Panc1 (cell line): ENCODE measurements at places on chromosomes 13 and 19.

DNA sequence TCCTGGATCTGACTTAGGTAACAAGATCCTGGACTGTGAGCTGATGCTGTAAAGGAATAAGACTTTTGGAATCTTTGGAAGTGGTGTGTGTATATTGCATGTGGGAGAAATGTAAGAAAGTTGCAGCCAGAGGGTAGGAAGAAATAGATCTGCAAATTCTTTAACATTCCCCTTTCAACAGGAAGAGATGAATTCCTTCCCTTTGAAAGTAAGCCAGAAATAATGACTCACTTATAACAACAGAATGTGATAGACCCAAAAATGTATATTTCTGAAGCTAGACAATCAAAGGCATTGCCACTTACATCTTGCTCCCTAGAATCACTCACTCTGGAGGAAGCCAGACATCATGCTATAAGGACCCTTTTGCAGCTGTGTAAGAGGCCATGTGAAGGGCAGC, 9.8 kb upstream of the SIAH3 start:
- no peak for DNase-seq

- DNase-seq = peak; percentile 18
These were observed 845.3 kb downstream of the DIAPH3 start for GRCh38 chr13:59318320-59318930.

DNA sequence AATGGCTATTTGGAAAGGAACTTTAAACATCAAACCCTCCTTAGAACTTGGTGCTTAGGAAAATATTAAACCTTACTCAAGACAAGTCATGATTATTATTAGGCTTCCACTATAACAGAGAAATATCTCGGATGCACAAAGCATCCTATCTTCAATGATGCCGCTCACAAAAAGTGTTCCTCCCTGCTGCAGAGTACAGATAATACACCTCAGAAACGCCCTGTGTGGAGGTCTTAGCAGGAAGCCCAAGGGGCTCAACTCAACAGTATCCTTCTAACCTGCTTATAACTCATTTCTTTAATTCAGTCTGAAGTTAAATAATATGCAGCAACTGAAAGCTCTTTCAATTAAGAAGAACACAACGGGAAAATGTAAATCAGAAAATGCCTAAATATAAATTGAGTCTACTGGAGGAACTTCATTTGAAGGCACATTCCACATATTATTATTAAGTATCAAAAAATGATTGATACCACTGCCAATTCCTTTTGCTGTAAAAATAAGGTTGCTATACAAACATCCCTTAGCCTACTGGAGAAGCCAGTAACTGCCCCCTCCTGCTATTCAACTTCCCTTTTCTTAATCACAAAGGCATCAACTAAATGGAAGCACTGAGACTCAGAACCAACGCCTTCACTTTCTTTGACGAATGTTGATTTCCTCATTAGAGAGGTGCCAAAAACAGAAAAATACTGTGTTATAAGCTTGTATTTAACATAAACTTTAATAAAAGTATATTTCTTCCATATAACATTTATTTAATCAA, 12.0 kb downstream of the ELF1 start:
- no peak for DNase-seq

GRCh38 chr19:48719263-48720171, at the start of gene MAMSTR:
TSS of gene MAMSTR (minus strand) at chr19:48719725. CDS start at chr19:48719031, 694 bp downstream.
- no peak for DNase-seq

DNA sequence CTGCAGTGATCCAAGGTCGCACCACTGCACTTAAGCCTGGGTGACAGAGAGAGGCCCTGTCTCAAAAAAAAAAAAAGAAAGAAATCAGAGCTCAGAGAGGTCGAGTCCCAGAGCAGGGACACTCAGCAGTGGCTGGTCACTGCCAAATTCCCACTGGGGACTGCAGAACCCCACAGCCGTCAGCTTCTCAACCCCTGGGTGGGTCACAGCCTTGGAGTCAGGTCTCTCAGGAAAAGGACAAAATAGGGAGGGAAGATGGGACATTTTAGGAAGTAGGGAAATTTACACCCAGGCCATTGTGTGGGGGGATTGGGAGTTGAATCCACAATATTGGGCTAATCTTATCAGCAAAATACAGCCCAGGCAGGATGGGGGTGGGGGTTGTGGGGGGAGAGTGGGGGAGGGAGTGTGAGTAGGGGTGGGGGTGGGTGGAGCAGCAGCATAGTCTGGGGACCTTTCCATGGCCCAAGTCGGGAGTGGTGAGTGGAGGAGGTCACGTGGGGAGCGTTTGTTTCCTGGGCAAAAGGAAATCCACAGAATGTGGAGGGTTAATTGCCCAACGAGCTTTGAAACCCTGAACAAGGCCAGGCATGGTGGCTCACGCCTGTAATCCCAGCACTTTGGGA, 5.0 kb upstream of the CCDC194 start:
- DNase-seq = no peak

DNA sequence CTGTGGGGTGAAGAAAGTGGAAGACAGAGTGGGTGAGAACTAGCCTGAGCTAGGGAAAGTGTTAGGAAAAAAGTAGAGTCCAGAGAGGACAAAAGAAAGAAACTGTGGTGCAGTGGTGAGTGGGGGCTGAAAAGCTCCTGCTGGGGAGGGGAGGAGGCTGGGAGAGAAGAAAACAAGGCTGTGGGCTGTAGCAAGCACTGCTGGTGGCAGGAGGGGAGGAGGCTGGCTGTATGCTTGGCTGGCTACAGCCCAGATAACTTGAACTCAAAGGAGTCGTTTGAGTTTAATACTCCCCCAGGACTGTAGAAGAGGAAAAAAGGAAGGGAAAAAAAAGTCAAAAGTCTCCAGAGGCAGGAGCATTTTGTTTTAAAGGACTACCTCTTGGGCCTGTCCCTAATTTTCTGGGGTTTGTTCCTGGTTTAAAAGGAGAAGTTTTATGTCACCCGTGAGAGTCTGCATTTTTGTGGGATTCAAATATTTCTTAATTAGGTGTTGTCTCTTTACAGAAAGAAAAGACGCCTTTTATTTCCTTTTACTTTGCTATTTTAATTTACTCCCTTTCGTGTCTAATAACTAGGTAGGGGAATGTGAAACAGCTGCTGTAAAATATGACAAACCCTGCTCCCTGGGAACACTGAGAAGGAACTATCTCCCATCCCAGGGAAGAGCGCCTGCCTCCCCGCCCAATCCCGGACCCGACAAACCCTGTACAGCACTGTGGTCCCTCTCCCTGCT, 21.7 kb downstream of the ZIC5 start:
- DNase-seq = no peak

GRCh38 chr13:94093652-94094315, 385.7 kb downstream of the DCT start:
- no peak for DNase-seq

- DNase-seq = no peak
These were observed 202.0 kb downstream of the KATNAL1 start for GRCh38 chr13:30105381-30105780.

- DNase-seq = no peak
These were observed 21.1 kb downstream of the ARL11 start for GRCh38 chr13:49649244-49649962.

- DNase-seq = no peak
These were observed 3.1 kb downstream of the ANKRD24 start for GRCh38 chr19:4185413-4186086.

- DNase-seq = no peak
These were observed 39.1 kb upstream of the SIN3B start for GRCh38 chr19:16790051-16790450.

DNA sequence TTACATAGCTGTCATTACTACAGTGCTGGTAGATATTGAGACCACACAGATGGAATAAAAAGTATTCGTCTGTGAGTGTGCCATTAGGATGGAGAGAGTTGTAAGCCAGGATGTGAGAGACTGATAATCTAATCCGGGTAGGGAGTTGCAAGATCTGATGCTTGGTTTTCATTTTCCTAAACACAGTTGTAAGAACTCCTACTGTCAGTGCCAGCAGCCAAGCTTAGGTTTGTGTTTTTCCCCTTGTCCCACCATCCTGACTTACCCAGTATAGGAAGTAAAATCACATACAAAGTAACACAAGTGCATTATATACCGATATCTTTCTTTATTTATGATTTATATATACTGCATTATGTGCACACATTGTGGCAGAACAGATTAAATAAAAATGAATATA, 726.4 kb upstream of the PCDH20 start:
- no peak for DNase-seq

DNA sequence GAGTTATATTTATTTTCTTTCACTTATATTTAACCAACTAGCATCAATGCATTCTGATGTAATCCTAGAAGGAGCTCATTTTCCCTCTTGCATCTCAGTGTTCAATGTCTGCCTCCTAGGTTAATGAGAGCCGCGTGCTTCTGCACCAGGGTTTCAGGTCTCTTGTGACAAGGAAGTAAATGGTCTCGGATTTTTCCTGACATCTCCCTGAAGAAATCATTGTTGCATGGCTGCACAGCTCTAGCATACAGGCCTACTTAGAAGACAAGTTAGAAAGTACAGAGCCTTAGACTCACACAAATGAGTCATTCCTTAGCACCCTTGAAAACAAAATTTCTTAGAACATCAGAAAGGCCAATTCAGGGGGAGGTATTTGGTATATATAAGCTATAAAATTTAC, 57.2 kb upstream of the KLF12 start:
- no peak for DNase-seq

- no peak for DNase-seq
These were observed 16.4 kb upstream of the C19orf33 start for GRCh38 chr19:38287604-38288003.

DNA sequence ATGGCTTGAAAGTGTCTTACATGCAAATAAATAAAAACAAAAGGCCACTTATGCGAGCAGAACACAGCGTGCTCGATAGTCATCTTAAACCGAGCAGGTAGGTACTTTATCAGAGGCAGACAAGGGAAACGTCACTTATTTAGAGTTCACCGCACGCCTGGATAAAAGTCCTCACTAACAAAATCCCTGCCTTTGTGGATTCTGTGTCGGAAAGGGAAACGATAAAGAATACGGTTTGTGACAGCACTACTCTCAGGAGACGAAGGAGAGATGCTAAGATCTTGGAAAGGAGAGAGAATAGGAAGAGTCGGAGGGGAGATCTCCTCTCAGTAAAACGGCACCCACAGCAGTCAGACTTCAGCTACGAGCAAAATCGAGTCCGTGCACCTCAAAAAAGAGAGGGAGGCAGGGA, 581 bp downstream of the RCBTB1 start:
- DNase-seq = no peak

DNA sequence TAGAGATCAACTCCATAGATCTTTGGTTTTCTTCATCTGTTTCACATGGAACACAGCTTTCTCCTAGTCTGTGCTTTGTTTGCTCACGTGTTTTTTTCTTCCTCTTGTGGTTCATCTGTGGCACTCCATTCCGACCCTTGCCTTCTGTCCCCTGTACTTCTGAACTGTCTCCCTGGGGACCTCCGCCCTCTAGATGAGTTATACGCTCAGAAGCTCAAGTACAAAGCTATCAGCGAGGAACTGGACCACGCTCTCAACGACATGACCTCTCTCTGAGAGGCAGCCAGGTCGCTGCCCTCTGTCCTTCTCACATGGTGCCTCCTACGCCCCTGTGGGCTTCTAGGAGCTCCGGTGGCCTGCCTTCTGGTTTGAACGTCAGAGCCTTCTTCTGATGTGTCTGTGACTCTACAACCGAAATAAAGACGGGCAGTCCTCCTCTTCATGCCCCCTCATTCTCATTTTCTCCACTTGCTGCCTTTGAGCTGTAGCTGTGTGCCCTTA, 16.6 kb upstream of the RAB8A start:
- DNase-seq = no peak

DNA sequence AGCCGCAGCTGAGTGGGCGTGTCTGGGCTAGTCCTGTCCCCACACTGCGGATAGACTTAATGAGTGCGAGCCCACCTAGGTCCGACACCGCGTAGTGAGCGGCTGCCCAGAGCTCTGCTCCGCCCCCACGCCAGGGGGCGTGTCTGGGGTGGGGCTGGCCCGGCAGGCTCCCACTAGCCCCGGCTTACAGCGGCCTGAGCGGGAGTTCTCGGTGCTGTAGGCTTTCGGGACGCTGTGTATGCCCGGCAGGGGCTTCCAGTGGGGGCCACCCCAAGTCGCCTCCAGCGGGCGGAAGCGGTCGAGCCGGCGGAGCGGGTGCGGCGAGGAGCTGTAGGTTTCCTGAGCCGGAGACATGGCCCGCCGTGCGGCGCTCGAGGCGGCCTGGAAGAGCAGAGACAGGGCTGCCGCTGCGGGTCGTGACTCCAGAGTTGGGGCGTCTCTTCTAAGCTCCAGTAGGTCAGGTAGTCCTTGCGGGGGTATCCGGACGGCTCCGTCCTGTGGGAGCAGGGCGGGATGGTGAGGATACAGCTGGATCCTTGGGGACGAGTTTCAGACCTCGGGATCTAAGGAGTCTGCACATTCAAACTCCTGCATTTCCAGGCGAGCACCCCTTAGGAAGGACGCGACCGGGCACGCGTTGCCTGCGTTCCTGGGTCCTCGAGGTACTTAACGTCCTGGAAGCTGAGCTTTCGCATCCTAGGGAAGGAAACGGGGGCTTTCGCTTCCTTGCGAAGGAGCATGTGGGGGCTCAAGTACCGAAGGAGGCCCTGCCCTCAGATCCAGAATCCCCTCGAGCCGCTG, 1.2 kb downstream of the CGB7 start:
- no peak for DNase-seq

GRCh38 chr19:41869374-41869955, 7.6 kb upstream of the CD79A start:
- no peak for DNase-seq

- DNase-seq = no peak
These were observed 21.6 kb downstream of the VASP start for GRCh38 chr19:45528744-45529419.

DNA sequence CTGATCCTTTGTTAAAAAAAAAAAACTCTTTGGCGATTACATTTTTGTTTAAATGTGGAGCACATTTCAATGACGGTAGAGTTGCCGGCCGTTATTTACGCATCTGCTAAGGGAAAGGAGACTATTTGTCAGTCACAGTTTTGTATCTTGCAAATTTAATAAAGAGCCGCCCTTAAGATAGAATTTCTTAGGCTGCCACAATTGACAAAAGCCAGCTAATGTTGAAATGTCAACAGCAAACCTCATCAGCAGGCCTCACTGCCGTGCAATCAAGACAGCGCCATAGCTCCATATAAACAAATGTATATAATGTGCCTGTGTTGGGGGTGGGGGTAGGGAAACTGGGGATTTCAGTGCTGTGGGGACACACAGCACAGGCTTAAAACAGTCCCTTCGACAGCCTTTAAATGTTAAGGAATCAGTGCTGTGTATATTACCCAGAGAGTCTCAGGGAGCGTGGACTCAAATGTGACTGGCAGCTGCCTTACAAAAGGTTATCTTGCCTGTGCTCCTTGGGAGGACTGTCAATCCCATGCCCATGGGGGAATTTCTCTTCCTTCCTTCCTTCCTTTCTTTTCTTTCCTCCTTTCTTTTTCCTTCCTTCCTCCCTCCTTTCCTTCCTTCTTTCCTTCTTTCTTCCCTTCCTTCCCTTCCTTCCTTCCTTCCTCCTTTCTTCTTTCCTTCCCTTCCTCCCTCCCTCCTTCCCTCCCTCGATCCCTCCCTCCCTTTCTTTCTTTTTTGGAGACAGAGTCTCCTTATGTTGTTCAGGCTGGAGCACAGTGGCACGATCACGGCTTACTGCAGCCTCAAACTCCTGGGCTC, 108.0 kb downstream of the URI1 start:
- no peak for DNase-seq
